Inflammatory macrophage (primary cell): ENCODE measurements at places on chromosomes 7 and 10.

GRCh38 chr7:2202361-2202761 is 30.4 kb downstream of the MAD1L1 start:
- no peak for DNase-seq

DNA sequence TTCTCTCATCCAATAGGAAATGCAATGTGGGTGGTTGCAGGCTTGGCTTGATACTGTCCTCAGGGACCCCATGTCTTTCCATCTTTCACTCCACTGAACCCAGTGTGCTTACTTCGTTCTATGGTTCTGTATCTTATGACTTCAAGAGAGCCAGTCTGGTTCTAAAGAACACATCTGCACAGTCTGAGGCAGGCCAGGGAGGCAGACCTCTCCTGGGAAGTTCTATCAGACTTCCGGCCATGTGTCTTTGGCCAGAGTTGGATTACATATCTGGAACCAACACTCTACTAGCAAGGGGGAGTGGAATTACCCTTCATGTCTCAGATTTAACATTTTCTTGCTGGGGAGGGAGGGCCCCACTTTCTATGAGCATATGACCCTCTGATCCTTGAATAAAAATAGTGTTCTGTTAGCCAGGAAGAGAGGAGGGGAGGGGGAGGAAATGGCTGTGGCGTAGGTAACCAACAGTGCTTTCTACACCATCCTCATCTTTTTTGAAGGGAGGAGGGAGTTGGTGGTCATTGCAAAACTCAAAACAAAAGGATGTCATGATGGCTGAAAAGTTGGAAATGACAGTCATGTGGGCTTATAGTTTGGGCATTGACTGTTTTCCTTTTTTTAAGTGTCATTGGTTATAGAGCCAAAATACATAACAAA is 370.2 kb downstream of the GATA3 start:
- no peak for DNase-seq

GRCh38 chr7:55120501-55121198 is 101.8 kb downstream of the EGFR start:
- DNase-seq, result no peak

- no peak for DNase-seq
Observed at GRCh38 chr7:43568529-43568928, 14.4 kb upstream of the STK17A start.

- no peak for DNase-seq
Observed at GRCh38 chr10:125578658-125579315, 104.2 kb downstream of the TEX36 start.

GRCh38 chr7:133888061-133888930 is 238.8 kb upstream of the LRGUK start:
- no peak for DNase-seq

DNA sequence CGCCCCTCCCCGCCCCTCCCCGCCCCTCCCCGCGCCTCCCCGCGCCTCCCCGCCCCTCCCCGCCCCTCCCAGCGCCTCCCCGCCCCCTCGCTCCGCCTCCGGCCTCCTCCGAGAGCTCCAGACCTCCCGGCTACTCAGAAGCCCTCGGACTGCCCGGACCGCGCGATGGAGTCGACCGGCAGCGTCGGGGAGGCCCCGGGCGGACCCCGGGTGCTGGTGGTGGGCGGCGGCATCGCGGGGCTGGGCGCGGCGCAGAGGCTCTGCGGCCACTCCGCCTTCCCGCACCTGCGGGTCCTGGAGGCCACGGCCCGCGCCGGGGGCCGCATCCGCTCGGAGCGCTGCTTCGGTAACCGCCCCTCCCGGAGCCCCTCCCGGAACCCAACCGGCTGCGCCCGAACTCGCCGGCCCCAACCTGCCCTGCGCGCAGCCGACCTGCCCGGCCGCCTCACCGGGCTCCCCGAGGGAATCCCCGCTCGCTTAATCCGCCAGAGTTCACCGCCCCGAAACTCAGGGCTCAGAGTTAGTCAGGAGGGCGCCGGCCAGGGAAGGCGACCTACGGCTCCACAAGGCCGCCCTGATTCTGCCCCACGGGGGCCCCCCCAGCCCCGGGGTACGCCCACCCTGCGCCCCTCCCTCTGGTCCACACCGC is at the start of gene PAOX:
PAOX (plus strand) TSS at position 111 of the 649 bp plus-strand sequence; CDS start at position 166, 55 bp downstream.
- DNase-seq, result peak; percentile 73

- no peak for DNase-seq
Observed at GRCh38 chr7:115122388-115122787, 200.5 kb downstream of the MDFIC start.

GRCh38 chr10:7857262-7857661 is 39.0 kb downstream of the TAF3 start:
- peak; percentile 42 for DNase-seq

- DNase-seq, result no peak
Observed at GRCh38 chr10:34255035-34255434, 560.1 kb downstream of the PARD3 start.

- DNase-seq, result no peak
Observed at GRCh38 chr10:18159557-18159956, 19.3 kb downstream of the CACNB2 start.

GRCh38 chr7:106182904-106183303 is 70.8 kb upstream of the SYPL1 start:
- no peak for DNase-seq

DNA sequence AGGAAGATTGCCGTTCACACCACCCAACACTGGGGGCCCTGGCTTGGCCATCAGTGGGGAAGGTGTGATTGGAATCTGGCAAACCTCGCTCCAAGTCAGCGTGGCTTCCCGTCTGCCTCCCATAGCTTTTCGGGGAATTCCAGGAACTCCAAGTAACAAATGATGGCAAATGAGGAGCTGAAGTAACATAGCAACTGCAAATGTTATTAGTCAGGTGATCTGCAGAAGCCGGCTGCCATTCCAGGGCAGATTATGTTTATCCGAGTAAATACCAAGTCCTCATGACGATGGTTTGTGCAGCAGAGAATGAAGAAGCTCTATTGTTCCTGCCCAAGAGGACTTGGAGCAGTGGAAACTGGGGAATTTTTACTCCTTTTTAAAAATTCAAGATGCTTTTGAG is 270.5 kb upstream of the PODXL start:
- no peak for DNase-seq

GRCh38 chr10:104824380-104825006 is 183.4 kb downstream of the SORCS3 start:
- no peak for DNase-seq

DNA sequence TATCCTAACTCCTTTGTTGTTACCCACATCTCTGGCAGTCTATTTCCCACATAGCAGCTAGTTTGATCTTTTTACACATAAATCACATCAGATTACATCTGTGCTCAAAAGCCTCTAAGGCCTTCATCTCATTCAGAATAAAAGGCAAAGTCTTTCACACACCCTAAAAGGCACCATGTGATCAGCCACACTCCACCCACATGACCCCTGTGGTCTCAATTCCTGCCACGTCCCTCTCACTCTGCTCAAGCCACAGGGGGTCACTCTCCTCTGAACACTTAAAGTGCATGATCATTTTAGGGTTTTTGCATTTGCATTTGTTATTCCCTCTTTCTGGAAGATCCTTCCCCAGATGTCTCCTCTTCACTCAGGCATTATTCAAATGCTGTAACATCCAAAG is 30.8 kb downstream of the ELAPOR2 start:
- DNase-seq, result no peak

DNA sequence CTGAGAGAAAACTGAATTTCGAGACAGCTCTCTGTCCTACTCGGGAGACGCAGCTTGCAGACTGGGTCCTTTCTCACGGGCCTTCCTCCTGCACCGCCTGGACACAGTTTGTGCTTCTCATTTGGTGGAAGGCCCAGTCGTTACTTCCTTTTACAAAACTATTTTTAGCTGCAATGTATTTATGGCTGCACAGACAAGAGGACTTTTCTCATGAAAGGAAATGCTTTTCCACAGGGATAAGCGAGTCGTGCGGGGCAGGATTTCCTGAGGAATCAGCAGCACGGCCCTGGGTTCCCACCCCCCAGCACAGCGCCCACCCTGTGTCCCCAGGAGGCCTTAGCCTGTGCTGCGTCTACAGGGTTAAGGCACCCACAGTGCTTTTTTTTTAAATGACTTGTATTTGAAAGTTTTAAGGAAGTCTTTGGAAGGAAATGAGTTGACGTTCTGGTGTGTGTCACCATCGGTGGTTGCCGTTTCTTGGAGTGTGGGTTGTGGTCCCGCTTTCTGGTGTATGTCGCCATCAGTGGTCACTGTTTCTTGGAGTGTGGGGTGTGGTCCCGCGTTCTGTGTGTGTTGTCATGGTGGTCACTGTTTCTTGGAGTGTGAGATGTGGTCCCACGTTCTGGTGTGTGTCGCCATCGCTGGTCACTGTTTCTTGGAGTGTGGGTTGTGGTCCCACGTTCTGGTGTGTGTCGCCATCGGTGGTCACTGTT is 50.9 kb downstream of the INPP5A start:
- peak; percentile 98 for DNase-seq

GRCh38 chr10:59991117-59991516 is 84.8 kb upstream of the CCDC6 start:
- DNase-seq, result no peak

DNA sequence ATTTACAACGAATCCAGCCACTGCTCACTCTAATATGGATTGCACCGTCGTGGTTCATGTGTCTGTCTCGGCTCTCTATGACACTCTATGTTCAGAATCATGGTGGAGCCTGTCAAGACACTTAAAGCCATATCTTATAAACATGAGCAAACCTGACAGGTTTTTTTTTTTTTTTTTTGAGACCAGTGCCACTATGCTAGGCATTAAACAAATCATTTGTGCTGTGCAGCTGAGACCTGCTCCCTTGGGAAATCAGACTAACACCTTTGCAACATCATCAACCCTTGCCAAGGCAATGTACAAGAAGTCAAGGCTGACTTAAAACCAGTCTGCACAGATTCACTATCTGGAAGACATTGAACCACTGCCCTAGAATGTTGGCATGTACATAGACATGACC is 181.2 kb upstream of the ANK3 start:
- no peak for DNase-seq

DNA sequence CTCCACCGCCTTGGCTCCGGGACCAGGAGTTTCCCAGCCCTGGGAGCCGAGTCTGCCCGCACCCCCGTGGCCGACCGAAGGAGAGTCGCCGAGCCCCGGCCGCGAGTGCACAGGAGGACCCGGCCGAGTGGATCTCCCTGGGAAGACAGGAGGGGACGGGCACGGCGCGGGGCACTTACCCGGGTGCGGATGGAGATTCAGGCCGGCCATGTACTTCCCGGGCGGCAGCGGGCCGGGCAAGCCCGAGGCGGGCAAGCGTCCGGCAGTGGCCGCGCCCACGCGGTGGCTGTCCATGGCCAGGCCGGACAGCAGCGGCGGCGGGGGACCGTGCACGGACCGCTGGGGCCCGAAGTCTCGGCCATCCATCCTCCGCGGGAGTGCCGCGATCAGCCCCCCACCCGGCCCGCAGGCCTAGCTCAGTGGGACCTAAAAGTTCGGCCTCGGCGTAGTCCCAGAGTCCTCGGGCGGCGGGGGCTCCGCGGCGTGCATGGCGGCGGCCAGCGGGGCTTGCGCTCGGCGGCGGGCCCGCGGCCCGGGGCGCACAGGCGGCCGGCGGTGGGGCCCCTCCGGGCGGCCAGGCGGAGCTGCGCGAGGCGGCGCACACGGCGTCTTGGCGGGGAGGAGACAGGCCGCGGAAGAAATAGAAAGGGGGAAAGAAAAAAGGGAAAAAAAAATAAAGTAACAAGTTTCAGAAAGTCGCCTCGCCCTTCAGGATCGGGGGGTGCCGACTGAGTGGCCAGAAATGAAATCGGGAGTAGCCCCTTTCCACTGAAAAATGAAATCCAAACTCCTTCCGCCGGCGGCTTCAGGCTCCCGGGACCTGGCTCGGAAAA is 2.5 kb downstream of the TNRC18 start:
- DNase-seq, result peak; percentile 64

DNA sequence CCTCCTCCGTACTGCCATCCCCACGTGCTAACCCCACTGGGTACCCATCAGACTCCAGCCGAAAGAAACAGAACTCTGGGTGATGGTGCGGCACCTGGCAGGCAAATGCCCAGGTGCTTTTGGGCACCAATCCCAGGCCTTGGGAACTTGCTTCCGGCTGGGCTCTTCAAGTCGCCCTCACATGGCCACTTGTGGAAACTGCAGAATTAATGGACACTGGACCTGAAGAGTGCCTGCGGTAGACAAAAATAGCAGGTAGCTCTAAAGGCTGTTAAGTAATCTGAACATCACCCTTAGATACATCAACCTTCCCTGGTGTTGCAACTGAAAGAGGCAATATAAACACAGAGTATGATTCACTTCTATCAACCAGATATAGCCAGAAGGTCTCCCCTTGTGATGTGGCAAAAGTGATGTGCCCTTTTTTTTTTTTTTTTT is 644.4 kb downstream of the GRM8 start:
- DNase-seq, result peak; percentile 2

- DNase-seq, result no peak
Observed at GRCh38 chr7:19482628-19483027, 226.2 kb downstream of the POLR1F start.

- DNase-seq, result no peak
Observed at GRCh38 chr7:79464051-79464450, 10.6 kb upstream of the MAGI2 start.

DNA sequence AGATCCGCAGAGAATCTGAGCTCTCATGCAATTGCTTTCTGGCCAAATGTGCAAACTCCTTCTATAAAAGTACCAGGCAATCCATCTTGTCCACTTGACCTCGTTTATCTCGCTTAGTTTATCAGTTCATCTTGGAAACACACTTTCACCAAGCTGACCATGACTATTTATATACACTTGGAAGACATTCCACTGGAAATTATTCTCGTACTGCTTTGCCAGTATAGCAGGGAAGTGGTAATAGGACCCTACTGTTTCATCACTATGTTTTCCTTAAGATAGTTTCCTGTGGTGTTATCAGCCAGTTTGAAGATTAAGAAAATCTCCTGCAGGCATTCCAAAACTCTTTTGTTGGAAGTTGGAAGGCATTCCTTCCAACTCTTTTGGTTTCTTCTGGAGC is 115.3 kb upstream of the FAM171A1 start:
- no peak for DNase-seq

GRCh38 chr10:100334762-100335161 is 4.7 kb upstream of the PKD2L1 start:
- DNase-seq, result no peak

GRCh38 chr7:76231583-76231982 is 29.9 kb downstream of the SRRM3 start:
- DNase-seq, result no peak
